ENCODE measurements at places on chromosomes 2 and 18. TPM values are rescaled to one million over a fixed set of nuclear protein-coding genes. Genes with fewer than 3 reads are reported as not detected.

LYPD1 gene
- polyA plus RNA-seq, result not detected

TSPYL6 gene
- polyA plus RNA-seq, result not detected

COL6A3 gene
- 50.2 TPM for polyA plus RNA-seq

GPR45 gene
- polyA plus RNA-seq, result 0.04 TPM

- H3K36me3 ChIP-seq, result peaks cover 8% of the 10 kb centered on the region
- no peak overlapping the region for H3K4me3 ChIP-seq
- H3K4me1 ChIP-seq, result peaks cover 7% of the 10 kb centered on the region
- DNase-seq, result no peak
- no peak overlapping the region for H3K27ac ChIP-seq
- H3K27me3 ChIP-seq, result no peaks in the 10 kb centered on the region
Observed at GRCh38 chr2:230732914-230733401, 20.3 kb downstream of the CAB39 start.

DNA sequence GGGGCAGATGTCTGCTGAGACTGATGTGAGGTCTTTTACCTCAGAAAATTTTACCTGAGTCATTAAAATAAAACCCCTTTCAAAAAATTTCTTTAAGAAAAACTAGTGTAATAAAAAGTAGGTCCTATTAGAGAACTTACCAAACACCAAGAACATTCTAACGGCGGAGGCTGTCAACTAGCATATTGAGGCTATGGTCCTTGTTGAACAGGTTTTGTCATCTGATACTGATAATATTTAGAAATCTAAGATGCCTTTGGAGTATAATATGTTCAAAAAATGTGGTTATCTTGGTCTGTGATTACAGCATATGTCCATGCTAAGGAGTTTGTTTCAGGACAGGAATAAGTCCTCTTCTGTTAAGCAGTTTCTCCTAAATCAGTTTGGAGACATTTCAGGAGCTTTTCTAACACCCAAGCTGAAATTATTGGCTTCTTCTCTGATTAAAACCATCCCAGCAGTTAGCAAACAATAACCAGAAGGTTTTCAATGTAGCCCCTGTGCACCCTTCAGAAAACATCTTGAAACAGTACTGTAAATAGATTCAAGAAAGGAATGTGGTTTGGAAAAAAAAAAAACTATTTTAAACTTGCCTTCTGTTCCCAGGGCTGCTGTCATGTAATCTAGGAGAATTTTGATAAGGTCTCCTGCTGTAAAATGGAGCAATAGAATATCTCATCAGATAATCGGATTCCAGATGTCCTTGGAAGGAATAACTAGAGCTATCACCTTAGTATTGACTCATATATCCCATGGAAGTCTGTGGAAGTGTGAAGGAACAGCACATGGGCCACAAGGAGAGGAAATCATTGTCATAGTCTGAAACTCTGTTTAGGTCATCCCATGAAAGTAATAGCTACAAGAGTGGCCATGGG is 58.7 kb upstream of the B3GNT2 start:
- no peak overlapping the region for H3K27ac ChIP-seq
- H3K4me1 ChIP-seq, result no peaks in the 10 kb centered on the region
- DNase-seq, result no peak
- H3K4me3 ChIP-seq, result no peak overlapping the region

GRCh38 chr2:69979902-69980807 is 18.7 kb upstream of the ASPRV1 start:
- peaks cover 3% of the 10 kb centered on the region for H3K4me1 ChIP-seq
- no peak overlapping the region for H3K4me3 ChIP-seq
- H3K27ac ChIP-seq, result no peak overlapping the region
- DNase-seq, result no peak
- peaks cover 4% of the 10 kb centered on the region for H3K36me3 ChIP-seq
- no peaks in the 10 kb centered on the region for H3K27me3 ChIP-seq

DNA sequence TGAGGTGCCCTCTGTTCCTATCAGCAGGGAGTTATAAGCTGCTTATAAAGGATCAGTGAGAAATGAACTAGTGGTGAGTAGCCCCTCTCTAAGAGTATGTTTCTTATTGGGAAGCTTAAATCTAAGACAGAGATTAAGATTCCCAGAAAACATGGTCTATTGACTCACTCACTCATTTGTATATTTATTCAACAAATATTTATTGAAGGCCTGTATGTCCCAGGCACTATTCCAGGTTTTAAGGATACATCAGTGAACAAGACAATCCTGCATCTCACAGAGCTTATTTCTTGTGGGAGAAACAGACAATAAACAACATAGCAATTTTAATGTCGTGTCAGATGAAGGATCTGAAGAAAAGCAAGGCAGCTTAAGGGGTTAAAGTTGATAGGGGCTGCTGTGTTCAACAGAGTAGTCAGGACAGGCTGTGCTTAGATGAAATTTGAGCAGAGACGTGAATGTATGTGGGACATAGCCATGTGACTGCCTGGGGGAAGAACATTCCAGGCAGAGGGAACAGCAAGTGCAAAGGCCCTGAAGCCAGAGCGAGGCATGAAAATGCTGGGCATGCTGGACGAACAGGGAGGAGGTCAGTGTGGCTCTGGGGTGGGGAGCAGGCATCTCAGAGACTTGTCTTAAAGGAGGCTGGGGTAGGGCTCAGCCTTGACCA is 14.8 kb upstream of the PSD4 start:
- H3K36me3 ChIP-seq, result no peaks in the 10 kb centered on the region
- H3K4me1 ChIP-seq, result peaks cover 8% of the 10 kb centered on the region
- H3K27me3 ChIP-seq, result no peaks in the 10 kb centered on the region
- no peak overlapping the region for H3K4me3 ChIP-seq
- H3K27ac ChIP-seq, result peak overlapping the region; percentile 27
- no peak for DNase-seq

DNA sequence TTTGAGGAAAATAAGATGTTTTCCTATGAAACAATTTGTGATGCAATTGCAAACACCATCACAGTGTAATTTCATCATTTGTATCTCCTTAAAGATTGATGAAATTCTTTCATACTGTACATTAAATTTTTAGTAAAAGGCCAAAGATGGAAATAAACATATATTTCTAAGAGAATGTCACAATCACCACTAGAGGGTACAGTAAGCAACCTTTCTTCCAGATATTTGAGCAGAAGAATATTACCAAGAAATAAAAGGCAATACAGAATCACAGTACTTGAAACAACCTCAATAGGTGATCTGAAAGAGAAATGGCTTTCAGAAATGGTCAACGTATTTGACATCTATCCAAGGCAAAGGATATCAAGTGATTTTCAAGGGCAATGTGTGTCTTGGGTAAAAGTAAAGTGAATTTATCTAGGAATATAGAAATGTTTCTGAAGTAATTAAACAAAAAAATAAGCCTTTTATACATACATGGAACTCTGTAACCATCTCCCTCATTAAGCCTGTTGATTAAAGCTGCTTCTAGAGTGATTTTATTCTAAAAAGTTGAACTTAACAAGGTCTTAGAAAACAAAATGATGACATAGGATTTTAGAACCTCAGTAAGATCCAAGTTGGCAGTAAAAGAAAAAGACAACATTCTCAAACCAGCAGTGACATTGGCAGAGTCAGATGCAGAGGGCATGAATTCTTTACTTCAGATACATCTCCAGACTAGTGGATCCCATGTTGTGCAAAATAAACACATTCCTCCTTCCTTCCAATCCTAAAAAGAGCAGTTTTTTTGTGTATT is 90.3 kb upstream of the SESTD1 start:
- H3K4me1 ChIP-seq, result no peaks in the 10 kb centered on the region
- no peak overlapping the region for H3K4me3 ChIP-seq
- no peak for DNase-seq
- no peaks in the 10 kb centered on the region for H3K36me3 ChIP-seq
- no peaks in the 10 kb centered on the region for H3K27me3 ChIP-seq

GRCh38 chr2:108986916-108987510 is 2.0 kb downstream of the EDAR start:
- DNase-seq, result no peak
- H3K27ac ChIP-seq, result no peak overlapping the region
- no peak overlapping the region for H3K4me3 ChIP-seq
- H3K4me1 ChIP-seq, result peaks cover 7% of the 10 kb centered on the region
- no peaks in the 10 kb centered on the region for H3K36me3 ChIP-seq
- H3K27me3 ChIP-seq, result no peaks in the 10 kb centered on the region

DNA sequence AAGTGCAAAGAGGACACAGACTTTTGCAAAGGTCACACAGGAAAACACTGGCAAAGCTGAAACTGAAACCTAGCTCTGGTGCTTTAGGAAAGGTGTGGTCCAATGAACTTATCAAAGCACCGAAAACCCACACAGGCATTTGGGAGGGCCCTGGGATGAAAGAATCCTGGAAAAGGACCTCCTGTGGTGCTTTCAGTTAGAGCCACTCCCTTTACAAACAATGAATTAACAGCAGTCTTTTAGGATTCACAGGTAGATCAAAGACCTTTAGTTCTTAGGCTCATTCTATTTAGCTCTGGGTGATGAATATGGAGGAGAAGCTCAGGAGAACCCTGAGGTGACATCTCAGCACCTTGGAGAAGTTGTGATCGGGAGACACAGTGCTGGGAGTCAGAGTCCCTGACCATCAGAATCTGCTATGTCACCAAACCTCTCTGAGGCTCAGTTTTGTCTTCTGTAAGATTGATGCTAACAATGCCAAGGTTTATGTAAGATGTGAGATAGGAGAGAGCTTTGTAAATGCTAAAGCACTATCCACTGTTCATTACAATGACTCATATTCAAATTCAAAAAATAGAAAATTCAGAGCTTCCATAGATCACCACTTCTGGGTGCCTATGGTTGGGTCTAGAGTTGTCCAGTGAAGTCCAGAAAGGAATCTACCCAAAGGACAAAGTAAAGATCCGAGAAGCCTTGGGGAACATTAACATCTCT is 39.3 kb downstream of the VSNL1 start:
- no peaks in the 10 kb centered on the region for H3K36me3 ChIP-seq
- no peaks in the 10 kb centered on the region for H3K4me1 ChIP-seq
- H3K4me3 ChIP-seq, result no peak overlapping the region
- H3K27ac ChIP-seq, result no peak overlapping the region
- no peaks in the 10 kb centered on the region for H3K27me3 ChIP-seq

- no peak overlapping the region for H3K4me3 ChIP-seq
- no peak for DNase-seq
- H3K27me3 ChIP-seq, result no peaks in the 10 kb centered on the region
- H3K4me1 ChIP-seq, result no peaks in the 10 kb centered on the region
Observed at GRCh38 chr2:217370391-217370790, 510.5 kb upstream of the TNP1 start.

DNA sequence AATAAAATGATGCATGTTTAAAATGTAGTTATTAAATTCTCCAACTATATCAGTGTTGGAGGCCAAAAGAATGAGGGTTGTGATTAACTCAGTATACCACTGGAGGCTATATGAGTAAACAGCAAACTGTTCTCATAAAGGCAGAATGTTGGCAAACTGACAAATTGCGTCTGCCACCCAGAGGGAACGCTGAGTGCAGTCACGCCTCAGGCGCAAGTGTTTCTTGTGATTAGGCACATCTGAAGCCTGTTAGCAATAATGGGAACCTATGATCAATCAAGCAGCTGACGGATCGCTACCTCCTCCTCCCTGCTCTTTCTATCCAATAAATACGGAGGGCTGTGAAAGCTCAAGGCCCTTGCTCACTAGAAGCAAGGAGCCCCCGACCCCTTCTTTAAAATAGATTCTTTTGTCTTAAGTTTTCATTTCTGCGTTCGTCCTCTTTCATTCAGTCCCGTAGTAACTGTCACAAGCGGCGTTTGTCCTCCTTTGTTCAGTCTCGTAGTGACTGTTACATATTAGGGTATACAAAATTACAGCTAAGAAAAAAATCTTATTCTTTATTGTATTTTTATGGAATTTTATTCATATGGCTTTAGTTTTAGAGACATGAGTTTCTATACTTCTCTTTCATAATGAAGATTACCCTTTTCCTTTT is 16.3 kb upstream of the RMND5A start:
- H3K36me3 ChIP-seq, result no peaks in the 10 kb centered on the region
- H3K27ac ChIP-seq, result peak overlapping the region; percentile 83
- H3K4me1 ChIP-seq, result no peaks in the 10 kb centered on the region

DNA sequence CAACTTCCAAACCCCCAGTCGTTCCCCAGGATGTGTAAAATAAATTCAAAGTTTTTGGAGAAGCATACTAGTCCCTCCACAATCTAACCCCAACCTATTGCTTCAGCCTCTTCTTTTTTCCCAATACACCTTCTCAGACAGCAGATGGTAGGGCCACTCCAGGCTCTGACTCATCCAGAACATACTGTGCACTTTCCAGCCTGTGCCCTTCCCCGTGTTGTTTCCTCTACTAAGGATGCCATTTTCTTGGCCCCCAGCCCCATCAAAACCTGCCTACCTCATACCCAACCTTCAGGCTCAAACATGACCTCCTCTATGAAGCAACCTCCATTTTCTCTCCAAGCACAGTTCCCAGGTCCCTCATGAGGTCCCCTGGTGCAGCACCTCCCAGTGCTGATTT is 669.3 kb downstream of the BCL11A start:
- H3K27me3 ChIP-seq, result no peaks in the 10 kb centered on the region
- no peak for DNase-seq
- H3K27ac ChIP-seq, result no peak overlapping the region
- H3K4me1 ChIP-seq, result peaks cover 3% of the 10 kb centered on the region
- H3K4me3 ChIP-seq, result no peak overlapping the region

DNA sequence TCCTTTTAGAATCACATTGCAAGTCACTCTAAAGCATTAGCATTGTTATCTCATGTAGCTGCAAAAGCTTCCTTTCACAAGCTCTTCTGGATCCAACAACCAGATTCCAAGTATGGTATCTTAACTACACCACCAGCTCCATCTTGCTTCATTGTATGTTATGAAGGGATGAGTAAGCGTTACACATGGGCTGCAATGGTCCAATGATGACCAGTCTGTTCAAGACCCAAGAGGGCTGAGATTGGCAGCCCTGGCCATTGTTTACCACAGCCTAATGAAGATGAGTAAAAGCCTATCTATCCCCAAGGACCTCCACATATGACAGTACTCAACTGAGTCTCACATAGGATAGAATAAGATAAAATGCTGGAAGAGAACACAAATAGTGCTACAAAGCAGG is 6.3 kb downstream of the CFLAR start:
- no peaks in the 10 kb centered on the region for H3K27me3 ChIP-seq
- peaks cover 31% of the 10 kb centered on the region for H3K4me1 ChIP-seq
- no peak overlapping the region for H3K4me3 ChIP-seq
- DNase-seq, result no peak
- peaks cover 8% of the 10 kb centered on the region for H3K36me3 ChIP-seq
- peak overlapping the region; percentile 39 for H3K27ac ChIP-seq

DNA sequence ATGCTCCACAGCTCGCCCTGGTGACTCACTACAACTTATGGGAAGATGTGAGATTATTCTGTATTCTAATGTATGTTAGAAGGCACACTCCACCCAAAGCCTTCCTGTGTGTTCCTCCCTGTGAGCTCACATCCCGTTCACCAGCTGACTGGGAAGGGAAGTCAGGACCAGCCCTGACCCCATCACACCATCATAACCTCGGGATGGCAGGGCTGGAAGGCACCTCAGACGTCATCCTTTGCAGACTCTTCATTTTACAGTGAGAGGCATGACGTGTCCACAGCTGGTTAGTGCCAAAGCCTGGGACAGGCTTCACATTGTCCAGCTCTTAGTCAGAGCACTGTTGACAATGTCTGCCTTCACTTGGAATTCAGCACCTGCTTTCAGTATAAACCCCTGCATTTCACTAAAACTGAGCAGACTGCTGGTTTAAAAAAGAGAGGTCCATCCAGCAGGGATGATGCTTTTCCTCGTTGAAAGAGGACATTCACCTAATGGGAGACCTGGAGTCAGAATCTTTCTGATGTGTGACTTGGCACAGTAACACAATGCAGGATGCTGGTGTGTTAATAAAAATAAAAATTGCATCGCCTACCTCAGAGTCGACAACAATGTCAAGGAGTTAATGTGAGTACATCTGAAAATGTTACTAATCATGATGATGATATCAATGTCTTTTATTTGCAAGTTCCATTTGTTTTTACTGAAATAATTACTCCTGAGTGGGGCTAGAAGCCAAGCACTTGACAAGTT is 418.0 kb upstream of the TNP1 start:
- no peak overlapping the region for H3K4me3 ChIP-seq
- no peaks in the 10 kb centered on the region for H3K36me3 ChIP-seq
- H3K4me1 ChIP-seq, result no peaks in the 10 kb centered on the region
- no peak overlapping the region for H3K27ac ChIP-seq
